ENCODE measurements at places on chromosomes 6 and 20.

DNA sequence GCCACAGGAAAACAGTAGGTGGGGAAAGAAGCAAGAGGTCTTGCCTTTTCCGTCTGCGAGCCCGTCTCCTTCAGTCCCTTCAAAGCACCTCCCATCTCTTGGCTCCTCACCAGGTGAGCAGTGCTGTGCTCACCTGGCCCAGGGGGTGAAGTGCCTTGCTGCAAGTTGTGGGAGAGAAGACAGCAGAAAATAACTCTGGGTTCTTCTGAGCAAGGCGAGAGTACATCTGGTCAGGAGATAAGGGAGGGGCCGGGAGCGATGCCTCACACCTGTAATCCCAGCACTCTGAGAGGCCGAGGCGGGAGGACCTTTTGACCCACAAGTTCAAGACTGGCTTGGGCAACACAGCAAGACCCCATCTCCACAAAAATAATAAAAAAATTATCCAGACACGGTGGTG, 35.6 kb upstream of the TGM3 start:
- DNase-seq, result no peak

- DNase-seq, result no peak
Measured at GRCh38 chr20:61480158-61480825, 228.2 kb downstream of the CDH4 start.

DNA sequence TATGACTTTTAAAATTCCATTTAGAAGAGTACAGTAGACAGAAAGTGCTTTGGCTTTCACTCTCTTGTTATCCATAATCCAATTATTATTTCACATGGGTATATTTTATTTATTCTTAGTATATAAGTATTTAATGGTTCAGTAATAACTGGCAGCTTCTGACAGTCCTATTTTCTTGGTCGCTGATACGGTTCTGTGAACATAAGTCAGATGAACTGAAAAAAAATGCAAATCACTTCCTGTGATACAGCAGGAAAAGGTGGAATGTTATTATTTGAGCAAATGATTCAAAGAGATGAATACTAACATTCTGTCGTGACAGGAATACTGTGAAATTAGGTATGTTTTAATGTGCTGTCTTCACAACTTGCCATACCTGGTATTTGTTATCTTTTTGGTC, 132.3 kb downstream of the ARHGAP18 start:
- no peak for DNase-seq

DNA sequence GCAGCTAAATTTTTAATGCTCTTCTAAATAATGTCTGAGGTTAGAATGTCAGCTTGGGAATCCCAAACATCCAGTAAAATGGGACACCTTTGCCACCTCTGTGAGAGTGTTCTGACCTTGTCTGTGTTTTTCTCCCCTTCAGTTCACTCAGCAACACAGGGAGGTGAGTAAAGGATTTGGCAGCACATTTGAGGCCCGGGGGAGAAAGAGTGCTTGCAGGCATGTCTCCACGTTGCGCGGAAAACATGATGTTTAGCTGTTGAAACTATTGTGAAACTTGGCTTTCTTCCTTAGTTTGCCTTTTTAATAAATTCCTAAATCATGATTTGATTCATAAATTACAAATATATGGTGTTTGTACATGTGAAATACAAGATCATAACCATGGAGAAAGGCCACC, 707.8 kb upstream of the FLRT3 start:
- DNase-seq, result no peak

DNA sequence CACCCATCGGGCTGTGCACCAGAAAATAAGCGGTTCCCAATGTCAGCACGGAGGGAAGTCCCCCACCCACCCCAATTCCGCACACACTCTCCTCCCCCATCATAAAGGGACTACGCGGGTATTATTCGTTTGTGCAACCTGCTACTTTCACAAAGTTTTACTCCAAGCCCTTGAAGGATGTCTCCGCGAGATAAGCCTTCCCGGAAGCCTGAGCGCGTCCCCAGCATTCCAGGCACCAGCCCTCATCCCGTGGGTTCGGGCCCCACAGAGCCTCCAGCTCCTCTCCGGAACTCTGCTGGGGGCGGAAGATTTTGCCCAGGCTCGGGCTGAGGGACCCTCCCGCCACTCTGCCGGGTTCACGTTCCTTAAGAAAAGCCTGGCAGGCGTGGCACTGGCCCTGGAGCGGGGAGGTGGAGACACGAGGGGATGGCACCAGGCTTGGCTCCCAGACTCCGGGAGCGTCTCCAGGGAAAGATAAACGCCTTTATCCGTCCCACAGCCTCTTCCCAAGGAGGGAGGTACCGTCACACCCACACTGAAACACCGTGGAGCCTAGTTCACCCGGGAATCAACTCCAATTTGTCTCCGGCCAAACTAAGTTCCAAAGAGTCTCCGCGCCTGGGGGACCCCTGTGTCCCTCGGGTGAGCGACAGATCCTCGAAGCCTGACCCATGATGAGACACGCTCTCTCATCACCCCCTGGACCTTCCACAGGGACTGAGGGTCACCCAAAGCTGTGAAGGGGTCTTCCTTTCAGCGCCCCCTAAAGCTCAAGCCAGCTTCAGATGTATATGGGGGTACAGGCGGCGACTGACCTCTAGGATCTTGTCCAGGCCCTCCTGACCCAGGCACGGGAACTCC, 934 bp downstream of the KCNK5 start:
- peak; percentile 38 for DNase-seq

GRCh38 chr6:92132957-92133356, 1286.4 kb downstream of the EPHA7 start:
- no peak for DNase-seq

DNA sequence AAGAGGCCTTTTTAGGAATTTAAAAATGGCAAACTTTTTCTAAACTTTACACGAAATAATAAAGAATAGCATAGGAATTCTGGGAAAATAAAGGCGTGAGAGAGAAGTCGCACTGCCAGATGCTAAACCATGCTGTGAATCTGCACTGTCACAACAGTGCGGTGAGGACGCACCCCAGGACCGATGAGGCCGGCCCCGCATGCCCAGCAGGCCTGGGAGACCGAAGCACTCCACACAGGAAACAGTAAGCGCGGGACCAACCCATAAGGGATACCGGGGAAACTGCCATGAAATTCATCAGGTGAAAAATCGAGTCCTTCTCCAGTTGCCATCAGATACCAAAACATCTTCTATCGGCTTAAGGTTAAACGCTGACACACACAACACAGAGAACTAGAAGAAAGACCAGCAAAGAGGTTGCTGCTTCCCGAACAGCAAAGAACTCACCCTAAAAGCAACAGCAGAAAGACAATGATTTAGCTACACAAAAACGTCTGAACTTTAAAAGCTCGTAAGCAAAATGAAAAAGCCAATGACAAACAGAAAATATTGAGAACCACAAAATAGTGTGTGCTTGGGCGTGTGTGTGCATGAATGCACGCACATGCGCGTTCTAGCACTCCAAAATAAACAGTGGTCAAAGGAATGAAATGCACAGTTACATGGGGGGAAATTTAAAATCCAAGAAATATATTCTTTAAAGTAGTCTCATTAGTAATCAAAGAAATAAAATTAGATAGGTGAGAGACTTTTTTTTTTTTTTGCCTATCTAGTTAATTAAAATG, 15.4 kb downstream of the RAMACL start:
- DNase-seq, result no peak

GRCh38 chr20:59159091-59159490, 4.5 kb upstream of the ZNF831 start:
- DNase-seq, result no peak

GRCh38 chr6:143539106-143539505, 27.6 kb upstream of the FUCA2 start:
- DNase-seq, result no peak

DNA sequence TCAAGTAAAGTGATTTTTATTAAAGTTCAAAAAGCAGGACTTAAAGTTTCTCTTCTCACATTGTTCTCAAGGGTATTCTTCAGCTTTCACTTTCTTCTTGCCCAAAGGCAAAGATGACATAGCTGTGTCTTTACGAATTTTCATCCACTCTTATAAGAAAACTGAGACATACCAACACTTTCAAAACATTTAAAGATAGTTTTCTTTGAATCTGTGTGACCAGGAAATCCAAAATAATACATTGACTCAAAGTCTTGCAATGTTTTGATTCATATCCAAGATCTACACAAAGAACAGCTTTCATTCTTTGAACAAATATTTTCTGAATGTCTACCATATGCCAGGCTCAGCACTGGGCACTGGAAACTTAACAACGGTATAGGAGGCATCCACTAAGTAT, 117.9 kb downstream of the SIM1 start:
- no peak for DNase-seq

- DNase-seq, result no peak
Measured at GRCh38 chr20:5430670-5431069, 113.9 kb upstream of the PROKR2 start.

DNA sequence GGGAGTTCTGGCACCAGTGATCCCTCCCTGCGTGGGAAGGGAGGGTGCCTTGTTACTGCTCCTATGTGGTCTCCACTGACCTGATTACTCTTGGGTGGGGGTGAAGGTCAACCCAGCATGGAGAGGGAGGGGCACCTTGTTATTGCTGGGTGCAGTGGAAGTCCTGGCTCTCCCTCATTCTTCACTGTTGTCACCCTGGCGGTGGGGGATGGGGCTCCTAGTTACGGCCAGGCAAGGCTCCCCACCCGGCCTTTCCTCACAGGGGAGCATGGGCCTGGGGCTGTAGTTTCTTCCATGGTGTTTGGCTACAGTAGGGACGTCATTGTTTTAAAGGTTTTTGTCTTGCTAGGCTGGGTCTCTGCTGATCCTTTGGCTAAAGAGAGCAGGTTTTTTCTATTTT, 40.8 kb downstream of the PACSIN1 start:
- no peak for DNase-seq

GRCh38 chr20:51135926-51136715, 113.2 kb upstream of the KCNG1 start:
- DNase-seq, result no peak

- no peak for DNase-seq
Measured at GRCh38 chr6:36246506-36247268, 23.2 kb upstream of the PNPLA1 start.

- no peak for DNase-seq
Measured at GRCh38 chr6:163404825-163405265, 9.7 kb upstream of the QKI start.

GRCh38 chr6:137051790-137052472, 7.2 kb upstream of the IL20RA start:
- no peak for DNase-seq

DNA sequence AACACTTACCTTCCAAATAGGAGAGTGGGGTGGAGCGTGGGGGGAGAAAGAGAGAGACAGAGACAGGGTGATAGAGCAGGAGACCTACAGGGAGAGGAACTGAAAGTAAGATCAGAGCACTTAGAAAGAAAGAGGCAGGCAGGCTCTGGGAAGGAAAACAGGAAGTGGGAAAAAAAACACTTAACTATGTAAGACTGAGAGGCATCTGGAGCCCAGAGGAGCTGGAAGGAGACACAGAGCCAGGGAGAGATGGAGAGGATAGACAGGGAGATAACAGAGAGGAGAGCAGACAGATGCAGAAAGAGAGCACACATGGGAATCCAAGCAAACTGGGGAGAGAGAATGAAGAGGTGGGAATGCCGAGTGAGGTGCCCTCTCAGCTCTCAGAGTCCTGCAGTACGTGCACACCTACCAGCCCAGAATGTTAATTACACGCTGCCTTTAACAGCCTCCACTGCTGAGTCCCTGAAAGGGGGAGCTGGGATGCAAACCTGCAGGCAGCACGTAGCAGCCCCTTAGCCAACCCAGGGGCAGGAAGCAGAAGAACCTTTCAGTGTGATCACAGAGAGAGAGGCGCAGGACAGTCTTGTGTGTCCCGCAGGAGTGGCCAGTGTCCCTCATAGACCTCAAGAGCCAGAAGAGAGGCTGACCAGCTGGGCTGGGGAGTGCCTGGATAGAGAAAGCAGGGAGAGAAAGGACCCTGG, 132.7 kb upstream of the LRFN2 start:
- DNase-seq, result no peak

- DNase-seq, result no peak
Measured at GRCh38 chr6:169173532-169174268, 79.9 kb downstream of the THBS2 start.

DNA sequence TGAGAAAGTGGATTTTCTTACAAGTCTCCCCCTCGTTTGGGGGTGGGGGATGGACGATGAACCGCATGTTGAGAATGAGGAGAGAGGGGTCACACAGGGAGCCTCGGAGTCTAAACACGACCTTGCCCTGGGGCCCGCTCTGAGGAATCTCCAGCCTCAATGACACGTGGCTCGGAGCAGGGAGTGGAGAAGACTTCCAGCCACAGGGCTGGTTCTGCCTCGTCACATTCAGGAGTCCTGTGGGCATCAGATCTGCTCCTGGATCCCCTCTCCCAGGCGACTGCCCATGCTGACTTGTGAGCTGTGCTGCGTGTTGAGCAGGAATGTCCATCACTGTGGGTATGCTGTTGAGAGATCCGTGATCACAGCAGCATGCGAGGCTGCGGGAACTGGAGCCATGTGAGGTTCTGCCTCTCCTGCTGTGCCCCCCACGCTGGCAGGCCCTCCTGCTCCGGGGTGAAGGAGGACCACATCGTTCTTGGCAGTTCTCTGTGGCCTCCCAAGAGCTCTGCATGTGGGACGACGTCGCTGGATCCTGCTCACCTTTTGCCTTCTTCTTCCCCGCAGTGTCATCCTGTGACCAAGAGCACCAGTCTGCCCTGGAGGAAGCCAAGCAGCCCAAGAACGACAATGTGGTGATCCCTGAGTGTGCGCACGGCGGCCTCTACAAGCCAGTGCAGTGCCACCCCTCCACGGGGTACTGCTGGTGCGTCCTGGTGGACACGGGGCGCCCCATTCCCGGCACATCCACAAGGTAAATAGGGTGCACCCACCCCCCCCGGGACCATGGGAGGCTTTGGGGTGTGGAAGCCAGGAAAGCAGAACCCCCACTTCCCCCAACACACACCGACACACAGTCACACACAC, 157.5 kb downstream of the SMOC2 start:
- no peak for DNase-seq

DNA sequence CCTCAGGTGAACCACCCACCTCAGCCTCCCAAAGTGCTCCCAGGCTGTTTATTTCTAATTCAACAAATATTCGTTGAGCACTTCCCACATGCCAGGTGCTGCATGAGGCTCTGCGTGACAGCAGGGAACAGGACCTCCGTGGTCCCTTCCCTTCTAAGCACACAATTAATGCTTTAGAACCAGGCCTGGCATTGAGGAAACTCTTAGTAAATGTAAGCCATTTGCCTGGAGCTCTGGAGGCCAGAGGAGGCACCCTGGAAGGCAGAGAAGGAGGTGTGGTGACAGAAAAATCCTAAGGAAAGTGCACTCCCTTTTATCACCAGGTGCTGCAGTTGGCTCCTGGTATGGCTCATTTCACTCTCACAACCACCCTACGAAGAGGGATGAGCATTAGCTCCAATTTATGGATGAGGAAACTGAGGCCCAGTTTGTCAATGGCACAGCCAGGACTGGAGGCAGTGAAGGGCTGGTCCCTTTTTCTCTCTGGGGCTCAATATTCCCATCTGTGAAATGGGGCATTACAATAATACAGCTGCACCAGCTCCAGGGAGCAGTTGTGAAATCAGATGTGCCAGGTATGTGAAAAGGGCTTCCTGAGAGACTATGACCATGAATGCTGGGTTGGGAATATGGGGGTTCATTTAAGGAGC, 8.1 kb upstream of the ID1 start:
- DNase-seq, result no peak

DNA sequence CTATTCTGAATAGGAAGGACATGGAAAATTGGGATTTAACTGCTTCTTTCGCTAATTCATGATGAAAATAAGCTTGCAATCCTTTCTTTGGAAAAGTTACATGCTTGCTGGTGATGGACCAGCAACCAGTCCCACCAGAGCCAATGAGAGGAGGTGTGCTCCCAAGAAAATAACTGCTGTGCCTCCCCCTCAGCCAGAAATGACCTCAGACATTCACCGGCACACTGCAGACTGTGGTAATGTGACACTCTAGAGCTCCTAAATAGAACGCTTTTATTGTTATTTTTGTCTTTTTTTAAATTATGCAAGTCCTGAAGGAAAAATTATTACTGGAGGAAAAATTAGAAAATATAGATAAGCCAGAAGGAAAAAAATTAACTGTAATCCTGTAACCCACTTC, 2.6 kb downstream of the PYGB start:
- no peak for DNase-seq

Measured in activated CD4-positive, alpha-beta T cell treated with anti-CD3 and anti-CD28 coated beads, Interleukin-2, amount 50 U/mL, for 4 hours (primary cell).